Fibroblast of villous mesenchyme (primary cell): ENCODE measurements at places on chromosomes 6 and 20. TPM values are rescaled to one million over a fixed set of nuclear protein-coding genes. Genes with fewer than 3 reads are reported as not detected.

- DNase-seq, result peak; percentile 84
These were observed 200.5 kb downstream of the ARID1B start for GRCh38 chr6:156977527-156978291.

The SOX18 gene
- total RNA-seq, result under 0.01 TPM in 1 of 2 replicates, not detected in the other

GRCh38 chr6:156776470-156776839 is 723 bp upstream of the ARID1B start:
- peak; percentile 55 for DNase-seq

- no peak for DNase-seq
These were observed 1.2 kb downstream of the SLC35B2 start for GRCh38 chr6:44255871-44256774.

- no peak for DNase-seq
These were observed 3.3 kb upstream of the TAGAP start for GRCh38 chr6:159047891-159048685.

DNA sequence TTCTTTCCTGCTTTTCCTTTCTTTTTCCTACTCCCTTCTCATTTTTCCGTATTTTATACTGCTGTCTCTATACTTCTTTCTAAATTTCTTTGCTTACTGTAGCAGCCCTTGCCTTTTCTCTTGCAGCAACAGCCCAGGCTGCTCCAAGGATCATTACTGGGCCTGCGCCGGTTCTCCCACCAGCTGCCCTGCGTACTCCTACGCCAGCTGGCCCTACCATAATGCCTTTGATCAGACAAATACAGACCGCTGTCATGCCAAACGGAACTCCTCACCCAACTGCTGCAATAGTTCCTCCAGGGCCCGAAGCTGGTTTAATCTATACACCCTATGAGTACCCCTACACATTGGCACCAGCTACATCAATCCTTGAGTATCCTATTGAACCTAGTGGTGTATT is 148.8 kb downstream of the QKI start:
- DNase-seq, result no peak

DNA sequence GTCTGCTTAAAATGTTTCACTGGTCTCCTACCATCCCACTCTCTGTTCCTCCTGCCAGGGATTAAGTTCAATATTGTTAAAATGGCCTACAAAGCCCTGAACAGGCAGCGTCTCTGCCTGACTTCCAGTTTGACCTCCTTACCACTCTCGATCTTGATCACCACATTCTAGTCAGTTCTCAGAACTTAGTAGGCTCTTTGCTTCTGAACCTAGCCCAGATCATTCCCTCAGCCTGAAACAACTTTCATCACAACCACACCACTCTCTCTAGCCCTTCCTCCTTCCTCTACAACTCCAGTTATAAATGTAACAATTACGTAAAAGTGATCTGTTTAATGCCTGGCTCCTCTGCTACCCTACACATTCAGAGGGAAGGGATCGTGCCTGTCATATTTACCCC is 53.3 kb downstream of the ATG5 start:
- no peak for DNase-seq
